Stimulated activated CD4-positive, alpha-beta T cell treated with anti-CD3 and anti-CD28 coated beads, Interleukin-12 subunit alpha, Interleukin-12 subunit beta, amount 100 ng/mL, for 24 hours (primary cell): ENCODE measurements at places on chromosomes 13 and 19.

DNA sequence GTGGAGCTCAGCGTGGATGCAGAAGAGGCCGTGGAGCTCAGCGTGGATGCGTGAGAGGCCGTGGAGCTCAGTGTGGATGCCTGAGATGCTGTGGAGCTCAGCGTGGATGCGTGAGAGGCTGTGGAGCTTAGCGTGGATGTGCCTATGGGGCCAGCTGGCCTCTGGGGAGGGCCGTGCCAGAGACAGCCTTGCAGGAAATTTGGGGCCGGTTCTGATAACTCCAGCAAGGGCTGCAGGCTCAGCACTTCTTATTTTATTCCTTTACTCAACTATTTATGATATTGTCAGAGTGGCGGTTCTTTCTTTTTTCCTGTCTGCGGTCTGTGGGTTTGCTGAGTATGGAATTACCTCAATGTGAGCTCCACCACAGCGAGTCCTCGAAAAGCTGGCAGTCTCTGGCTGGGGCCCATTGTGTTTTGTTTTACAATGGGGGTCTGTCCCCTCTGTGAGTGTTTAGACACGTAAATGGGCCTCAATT, 17.8 kb upstream of the TMEM255B start:
- DNase-seq = no peak

DNA sequence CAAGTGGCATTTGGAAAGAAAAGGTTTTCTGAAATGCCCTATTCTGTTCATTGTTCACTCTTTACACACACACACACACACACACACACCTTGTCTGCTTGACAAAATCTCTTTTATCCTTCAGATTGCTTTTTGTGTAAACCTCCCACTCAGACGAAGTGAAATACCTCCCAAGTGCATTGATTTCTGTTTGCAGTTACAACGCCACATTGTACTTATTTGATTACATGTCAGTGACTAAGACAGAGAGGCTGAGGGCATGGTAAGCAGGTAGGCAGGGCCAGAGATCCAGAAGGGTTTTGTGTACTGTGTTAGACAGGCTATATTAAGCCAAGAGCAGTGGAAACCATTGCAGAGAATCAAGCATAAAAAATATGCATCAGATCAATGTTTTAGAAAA, 561.8 kb downstream of the GPC6 start:
- DNase-seq = no peak

DNA sequence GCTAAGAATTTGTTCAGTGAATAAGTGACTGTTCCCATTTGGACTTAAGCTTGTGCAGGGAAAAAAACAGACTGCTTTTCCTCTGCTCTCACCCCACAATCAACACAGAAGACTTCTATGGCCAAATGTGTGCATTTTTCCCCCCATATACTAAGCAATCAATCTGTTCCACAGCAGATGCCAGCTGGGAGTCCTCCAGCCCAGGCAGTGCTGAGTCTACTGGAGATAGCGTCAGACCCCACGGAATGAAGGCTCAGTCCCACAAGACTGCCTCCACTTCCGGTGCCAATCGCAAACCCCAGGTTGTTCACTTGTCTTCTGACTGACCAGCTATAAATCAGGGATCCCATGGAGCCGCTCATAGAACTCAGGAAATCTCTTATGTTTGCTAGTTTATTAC, 69.5 kb upstream of the ANKRD10 start:
- DNase-seq = no peak

DNA sequence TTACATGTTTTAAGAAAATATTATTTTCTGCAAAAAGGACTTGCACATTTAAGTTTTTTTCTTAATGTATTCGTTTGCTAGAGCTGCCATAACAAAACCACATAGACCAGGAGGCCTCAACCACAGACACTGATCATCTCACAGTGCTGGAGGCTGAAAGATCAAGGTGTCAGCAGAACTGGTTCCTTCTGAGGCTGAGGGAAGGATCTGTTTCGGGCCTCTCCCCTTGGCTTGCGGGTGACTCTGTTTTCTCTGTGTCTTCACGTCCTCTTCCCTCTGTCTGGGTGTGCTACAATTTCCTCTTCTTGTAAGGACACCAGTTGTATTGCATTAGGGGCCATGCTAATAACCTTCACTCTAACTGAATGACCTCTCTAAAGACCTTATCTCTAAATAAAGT, 364.2 kb downstream of the IRS2 start:
- DNase-seq = no peak

- DNase-seq = no peak
Observed at GRCh38 chr13:50464349-50465251, 378.9 kb downstream of the DLEU7 start.

- DNase-seq = no peak
Observed at GRCh38 chr13:29497137-29497654, 98.3 kb downstream of the SLC7A1 start.

DNA sequence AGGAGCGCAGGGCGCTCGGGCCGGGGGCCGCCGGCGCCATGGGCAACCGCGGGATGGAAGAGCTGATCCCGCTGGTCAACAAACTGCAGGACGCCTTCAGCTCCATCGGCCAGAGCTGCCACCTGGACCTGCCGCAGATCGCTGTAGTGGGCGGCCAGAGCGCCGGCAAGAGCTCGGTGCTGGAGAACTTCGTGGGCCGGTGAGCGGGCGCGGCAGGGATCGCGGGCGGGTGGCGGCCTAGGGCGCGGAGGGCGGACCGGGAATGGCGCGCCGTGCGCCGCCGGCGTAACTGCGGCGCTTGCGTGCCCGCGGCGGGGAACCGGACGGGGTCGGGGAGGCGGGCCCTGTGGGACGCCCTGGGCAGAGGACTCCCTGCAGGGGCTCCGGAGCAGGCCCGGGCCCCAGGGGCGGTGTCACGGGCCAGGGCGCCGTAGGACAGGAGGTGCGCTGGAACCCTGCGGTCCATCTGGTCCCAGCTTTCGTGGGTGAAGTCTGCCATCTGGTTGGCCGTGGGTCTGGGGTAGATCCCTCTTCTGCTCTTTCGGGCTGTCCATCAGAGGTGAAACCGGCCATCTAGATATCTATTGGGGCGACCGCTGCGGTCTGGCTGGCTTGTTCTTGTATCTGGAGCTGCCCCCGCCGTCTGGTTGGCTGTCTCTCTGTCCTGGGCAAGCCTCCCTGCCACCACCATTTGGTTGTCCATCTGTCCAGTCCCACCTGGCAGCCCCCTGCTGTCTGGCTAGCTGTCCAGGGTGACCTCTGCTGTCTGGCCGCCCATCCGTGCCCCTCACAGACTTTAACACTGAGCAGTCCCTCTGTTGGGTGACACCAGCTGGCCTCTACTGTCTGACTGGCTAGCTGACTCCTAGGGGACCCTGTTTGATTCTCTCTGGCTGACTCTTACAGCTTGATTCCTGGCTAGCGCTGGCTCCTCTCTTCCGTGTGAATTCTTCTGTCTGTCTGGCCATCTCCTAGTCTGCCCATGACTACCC, 622 bp downstream of the DNM2 start:
- peak; percentile 44 for DNase-seq
